Left renal pelvis (tissue), 4 donors: ENCODE measurements at places on chromosomes 1 and 21. TPM values are rescaled to one million over a fixed set of nuclear protein-coding genes. Genes with fewer than 3 reads are reported as not detected.
A peak's percentile ranks its signal among the peaks of the same experiment; 100 is the strongest.

The NBPF15 gene
- 84.0 TPM for polyA plus RNA-seq

The DMBX1 gene
- not detected for polyA plus RNA-seq

The CPT2 gene
- polyA plus RNA-seq, result 24.2 TPM

The CNKSR1 gene
- 20.9 TPM for polyA plus RNA-seq

The SV2A gene
- 7.9 TPM for polyA plus RNA-seq

The SCCPDH gene
- polyA plus RNA-seq, result 40.2 TPM

The TDRD5 gene
- polyA plus RNA-seq, result 3.5 TPM

GRCh38 chr1:38608202-38608864 is 251.2 kb downstream of the RRAGC start:
- peak; percentile 20 for DNase-seq

GRCh38 chr1:29970747-29971325 is 734.5 kb downstream of the PTPRU start:
- DNase-seq, result no peak

- peak; percentile 38 for DNase-seq
These were observed 100.7 kb upstream of the SPATA6 start for GRCh38 chr1:48572646-48573258.

- DNase-seq, result no peak
These were observed 185.6 kb downstream of the CLEC20A start for GRCh38 chr1:178311164-178311563.

- no peak for DNase-seq
These were observed 29.5 kb downstream of the TLCD4 start for GRCh38 chr1:95146637-95147036.

- DNase-seq, result no peak
These were observed 48.1 kb upstream of the MPC2 start for GRCh38 chr1:167984886-167985489.

DNA sequence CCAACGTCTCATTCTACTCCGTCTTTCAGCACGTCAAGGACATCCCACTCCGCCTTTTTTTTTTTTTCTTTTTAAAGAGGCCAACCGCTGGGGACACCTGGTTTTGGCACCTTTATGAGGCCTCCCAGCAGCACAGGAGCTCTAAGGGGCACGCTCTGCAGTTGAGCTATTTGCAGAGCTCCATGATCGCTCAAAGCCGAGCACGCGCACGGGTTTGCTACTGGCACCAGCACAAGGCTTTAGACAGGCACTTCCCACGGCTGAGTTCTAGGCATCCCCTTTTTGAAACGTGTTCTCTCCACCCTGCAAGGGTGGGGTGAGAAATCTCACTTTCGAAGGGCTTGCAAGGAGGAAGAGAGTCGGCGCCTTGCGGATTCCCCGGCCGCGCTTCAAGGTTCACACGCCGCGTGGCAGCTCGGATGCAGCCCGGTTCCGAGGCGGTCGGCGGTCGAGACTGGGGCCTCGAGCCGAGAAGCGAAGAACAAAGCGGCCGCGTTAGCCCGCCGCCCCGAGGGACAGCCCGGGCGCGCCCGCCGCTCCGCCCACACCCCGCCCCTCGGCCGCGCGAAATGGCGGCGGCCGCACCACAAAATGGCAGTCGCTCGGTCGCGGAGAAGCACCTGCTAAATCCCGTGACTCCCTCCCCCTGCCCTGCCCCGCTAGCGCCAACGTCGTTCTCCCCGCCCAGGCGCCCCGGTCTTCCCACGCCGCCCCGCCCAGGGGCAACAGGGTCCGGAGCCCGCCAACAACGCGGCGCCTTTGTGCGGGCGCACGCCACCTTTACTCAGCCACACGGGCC is 12.9 kb upstream of the SPEN start:
- peak; percentile 93 for DNase-seq

- no peak for DNase-seq
These were observed 181.2 kb upstream of the SNX7 start for GRCh38 chr1:98480271-98480670.
